ENCODE measurements at places on chromosomes 2 and 18. TPM values are rescaled to one million over a fixed set of nuclear protein-coding genes. Genes with fewer than 3 reads are reported as not detected.

UGT1A6 gene
- 2.6 TPM for total RNA-seq

DNA sequence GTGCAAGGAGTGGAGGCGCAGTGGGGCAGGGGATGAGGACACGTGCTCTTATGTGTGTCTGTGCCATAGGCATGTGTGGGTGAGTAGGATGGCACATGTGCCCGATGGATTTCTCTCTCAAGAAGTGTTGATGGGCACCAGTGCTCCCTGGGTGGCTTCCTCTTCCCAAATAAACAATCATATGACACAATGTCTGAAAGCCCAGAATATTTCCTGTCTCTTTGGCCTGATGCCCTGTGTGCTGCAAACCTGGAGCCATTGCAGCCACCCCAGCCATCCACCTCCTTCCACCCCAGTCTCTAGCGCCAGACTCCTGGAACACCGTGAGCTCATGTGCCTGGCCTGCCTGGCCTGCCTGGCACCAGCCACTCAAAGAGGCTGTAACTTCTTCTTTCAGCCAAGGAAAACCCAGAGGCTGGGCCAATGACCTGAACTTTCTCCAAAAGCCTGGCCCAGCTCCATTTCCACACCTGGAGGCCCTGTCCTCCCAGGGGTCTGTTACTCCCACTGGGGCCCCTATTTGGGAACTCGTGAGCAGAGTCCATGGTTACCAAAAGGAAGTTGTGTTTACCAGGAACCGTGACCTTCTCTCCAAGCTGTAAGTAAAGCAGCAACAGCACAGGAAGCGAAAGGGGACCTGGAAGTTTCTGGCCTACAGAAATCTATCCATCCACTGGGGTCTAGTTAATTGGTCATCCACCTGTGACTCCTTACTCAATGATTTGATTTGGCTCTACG, 9.5 kb upstream of the ZBTB7C start:
- DNase-seq = peak; percentile 45

DNA sequence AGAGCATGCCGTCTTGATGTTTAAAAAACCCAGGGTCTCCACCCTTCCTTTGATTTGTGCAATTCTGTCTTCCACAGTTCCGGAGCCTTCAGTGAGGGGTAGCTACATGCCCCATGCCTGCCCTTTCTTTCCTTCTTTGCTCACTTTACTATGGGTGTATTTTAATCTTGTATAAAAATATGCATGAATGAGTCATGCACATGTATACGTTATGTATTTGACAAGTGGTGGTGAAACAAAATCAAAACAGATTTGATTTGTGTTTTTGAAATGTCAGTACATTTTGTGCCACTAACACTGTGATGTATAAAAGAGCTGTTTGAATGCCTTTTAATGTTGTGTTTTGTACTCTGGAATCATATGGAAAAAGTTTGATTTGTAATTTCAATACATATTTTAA, 126.5 kb downstream of the RNF144A start:
- no peak for DNase-seq

INO80D gene
- total RNA-seq = 4.5 TPM

ZNF892 gene
- 2.0 TPM for total RNA-seq

- no peak for DNase-seq
Observed at GRCh38 chr18:59208602-59209125, 11.3 kb upstream of the GRP start.

AOX1 gene
- total RNA-seq = 0.06 TPM

DNA sequence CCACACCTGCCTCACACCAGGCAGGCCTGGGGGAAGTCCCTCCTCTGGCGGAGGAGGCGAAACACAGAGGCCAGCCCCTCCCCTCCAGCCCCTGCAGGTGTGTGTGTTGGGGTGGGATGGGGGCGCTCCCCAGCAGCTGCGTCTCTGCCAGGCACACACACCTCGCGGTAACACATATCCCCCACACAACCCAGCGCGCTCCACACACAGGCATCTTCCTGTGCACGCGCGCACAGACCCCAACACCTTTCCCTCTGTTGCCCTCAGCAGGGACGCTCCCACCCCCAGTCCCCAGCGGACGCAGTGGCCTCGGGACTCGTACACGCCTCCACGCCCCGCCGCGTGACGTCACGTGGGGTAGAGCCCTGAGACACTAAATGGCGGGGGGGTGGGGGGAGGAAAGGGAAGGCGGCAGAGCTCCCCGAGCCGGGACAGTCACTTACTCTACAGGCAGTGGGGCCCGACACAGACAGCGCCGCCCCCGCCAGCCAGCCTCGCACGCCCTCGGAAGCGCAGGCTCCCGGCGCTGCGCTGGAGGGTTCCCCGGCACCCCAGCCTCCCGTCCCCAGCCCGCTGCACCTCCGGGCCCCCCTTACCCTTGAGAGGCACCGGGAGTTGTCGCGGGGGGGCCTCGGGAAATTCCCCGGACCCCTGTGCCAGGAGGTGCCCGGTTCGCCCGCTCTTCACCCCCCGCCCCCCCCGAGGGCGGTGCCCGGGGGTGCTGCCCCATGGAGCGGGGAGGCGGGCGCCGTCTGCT, at the start of gene WNT10A:
TSS of gene WNT10A (plus strand) at position 751 of the 757 bp plus-strand sequence. CDS start 144 bp downstream, outside the sequence.
- DNase-seq = no peak

WNT10A gene
- total RNA-seq = not detected

- DNase-seq = no peak
Observed at GRCh38 chr2:23383100-23383499, 1.9 kb upstream of the KLHL29 start.

GRCh38 chr2:72128059-72128842, 19.4 kb downstream of the CYP26B1 start:
- DNase-seq = no peak

- DNase-seq = no peak
Observed at GRCh38 chr2:42841344-42841743, 49.0 kb upstream of the HAAO start.

- DNase-seq = no peak
Observed at GRCh38 chr2:158041400-158041799, 60.3 kb upstream of the UPP2 start.

- no peak for DNase-seq
Observed at GRCh38 chr2:228599297-228599696, 417.8 kb upstream of the SPHKAP start.

FABP1 gene
- total RNA-seq = not detected

PER2 gene
- total RNA-seq = 4.6 TPM

- no peak for DNase-seq
Observed at GRCh38 chr2:85711578-85712060, 17.5 kb downstream of the GNLY start.

SNRNP27 gene
- total RNA-seq = 63.7 TPM

RGPD4 gene
- not detected for total RNA-seq

DNA sequence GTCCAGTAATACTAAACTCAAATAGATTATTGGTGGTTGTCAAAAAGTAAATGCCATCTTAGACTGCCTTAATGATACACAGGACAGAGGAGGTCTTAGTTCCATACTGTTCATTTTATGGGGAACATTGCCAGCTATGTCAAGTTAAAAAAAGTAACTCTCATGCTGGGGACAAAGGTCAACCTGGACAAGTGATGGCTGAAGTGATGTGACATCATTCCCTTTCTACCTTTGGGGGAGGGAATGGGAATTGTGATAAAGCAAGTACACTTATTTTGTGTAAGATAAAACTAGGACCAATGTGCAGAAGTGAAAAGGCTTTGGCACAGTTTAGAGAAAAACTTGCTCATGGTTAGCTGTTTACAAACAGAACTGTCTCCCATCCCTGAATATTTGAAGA, 24.0 kb upstream of the SNORC start:
- DNase-seq = no peak

- no peak for DNase-seq
Observed at GRCh38 chr2:170340693-170341068, 162.7 kb downstream of the MYO3B start.

DSC3 gene
- 0.02 TPM for total RNA-seq

DNA sequence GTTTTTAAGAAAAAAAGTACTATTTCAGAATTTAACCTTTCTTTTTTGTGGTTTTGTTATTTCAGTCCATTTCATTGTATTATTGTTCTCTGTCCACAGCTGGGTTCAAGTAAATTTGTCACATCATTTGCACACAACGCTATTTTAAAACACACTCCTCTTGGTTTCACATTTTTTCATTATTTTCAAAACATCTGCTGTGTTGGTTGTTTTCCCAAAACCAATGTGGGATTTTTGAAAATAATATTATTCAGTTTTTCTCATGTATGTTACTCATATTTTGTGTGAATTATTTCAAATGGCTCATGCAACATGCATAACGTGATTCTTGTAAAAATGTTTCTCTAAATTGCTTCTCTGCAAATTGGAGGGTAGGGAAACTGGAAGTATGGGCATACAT, 589.2 kb downstream of the METTL4 start:
- DNase-seq = no peak

ASIC4 gene
- total RNA-seq = not detected

DNA sequence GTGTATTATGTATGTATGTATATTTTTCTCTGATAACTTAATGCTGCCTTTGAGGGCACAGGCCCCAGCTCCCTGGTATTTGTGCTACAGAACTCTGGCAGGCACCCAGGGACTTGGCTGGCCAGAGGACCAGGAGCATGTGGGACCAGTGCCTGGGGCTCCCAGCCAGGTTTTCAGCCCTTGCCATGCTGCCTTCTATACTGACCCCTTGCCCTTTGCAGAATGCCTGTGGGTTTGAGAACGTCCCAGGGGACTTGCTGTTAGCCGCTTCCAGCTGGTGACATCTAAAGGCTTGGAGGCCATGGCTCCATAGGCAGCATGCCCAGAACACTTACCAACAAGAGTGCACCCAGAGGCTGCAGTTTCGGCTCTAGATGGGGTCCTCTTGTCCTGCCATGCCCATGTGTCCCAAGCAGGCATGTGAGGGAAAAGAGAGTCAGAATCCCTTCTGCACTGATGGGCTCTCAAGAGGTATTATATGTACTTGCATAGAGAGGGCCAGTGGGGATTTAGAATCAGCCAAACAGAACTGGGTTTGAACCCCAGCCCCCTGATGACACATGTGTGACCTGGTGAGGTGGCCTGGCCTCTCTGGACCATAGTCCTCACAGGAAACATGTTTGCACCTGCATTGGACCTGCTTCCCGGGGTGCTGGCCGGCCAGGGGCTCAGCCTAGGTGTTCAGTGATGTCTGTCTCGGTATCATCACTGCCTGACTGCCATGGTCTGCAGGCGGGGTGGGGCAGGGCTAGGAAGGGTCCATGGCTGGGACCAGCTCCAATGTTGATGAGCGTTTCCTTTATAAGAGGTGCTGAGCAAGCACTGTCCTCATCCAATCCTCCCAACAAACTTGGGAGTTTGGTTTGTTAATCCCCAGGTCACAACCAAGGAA, 119.2 kb upstream of the FHL2 start:
- DNase-seq = peak; percentile 73

- DNase-seq = no peak
Observed at GRCh38 chr2:6800553-6800952, 65.2 kb downstream of the CMPK2 start.

DNA sequence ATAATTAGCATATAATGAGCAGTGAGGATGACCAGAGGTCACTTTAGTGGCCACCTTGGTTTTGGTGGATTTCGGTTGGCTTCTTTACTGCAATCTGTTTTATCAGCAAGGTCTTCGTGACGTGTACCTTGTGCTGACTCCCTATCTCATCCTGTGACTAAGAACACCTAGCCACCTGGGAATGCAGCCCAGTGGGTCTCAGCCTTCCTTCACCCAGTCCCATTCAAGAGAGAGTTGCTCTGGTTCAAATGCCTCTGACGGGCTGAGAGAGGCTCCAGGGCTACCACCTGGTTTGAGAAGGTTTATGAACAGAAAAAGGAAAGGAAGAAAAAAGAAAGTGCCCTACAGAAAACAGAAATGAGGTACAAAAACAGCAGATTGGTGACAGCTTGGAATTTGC, 738.7 kb downstream of the SOCS6 start:
- DNase-seq = no peak
